Activated CD8-positive, alpha-beta memory T cell treated with anti-CD3 and anti-CD28 coated beads, Interleukin-2, amount 50 U/mL, for 4 hours (primary cell): ENCODE measurements at places on chromosomes 1 and 21.

- no peak for DNase-seq
Measured at GRCh38 chr1:162135271-162135775, 65.8 kb downstream of the NOS1AP start.

GRCh38 chr1:51610637-51611036 lies 6.3 kb upstream of the OSBPL9 start:
- no peak for DNase-seq

- DNase-seq, result no peak
Measured at GRCh38 chr1:98555814-98556213, 105.7 kb upstream of the SNX7 start.

DNA sequence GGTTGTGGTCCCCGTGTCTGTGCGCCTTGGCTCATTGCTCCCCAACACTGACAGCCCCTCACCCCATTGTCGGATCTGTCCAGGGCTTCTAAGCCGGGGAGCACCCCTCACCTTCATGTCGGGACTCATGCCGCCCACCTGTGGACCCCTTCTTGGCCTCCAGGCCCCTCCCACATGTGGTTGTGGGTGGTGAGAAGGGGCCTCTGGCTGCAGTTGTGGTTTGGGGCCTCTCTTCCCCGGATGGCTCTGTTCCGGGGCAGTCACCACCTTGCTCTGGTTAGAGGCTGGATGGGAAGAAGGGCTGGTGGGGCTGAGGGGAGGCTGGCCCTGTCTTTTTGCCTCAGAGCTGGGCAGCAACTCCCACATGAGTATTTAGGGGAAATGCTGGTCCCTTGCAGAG lies 158.6 kb upstream of the C1orf174 start:
- DNase-seq, result no peak

- no peak for DNase-seq
Measured at GRCh38 chr1:175129997-175130648, 62.5 kb downstream of the KIAA0040 start.

- DNase-seq, result peak; percentile 29
Measured at GRCh38 chr1:53600561-53600960, 138.4 kb downstream of the GLIS1 start.

- DNase-seq, result no peak
Measured at GRCh38 chr1:162530307-162530987, 31.1 kb upstream of the UAP1 start.

GRCh38 chr1:219189021-219189824 lies 15.5 kb downstream of the LYPLAL1 start:
- DNase-seq, result no peak
